ENCODE measurements at places on chromosomes 1 and 21. TPM values are rescaled to one million over a fixed set of nuclear protein-coding genes. Genes with fewer than 3 reads are reported as not detected.
A peak's percentile ranks its signal among the peaks of the same experiment; 100 is the strongest.

Gene WNT9A
- total RNA-seq: 0.76 TPM

Gene AMY2A
- total RNA-seq: not detected

Gene GSTM1
- total RNA-seq: not detected

- no peak for DNase-seq
These were observed 4.5 kb downstream of the PRAMEF12 start for GRCh38 chr1:12778061-12778460.

DNA sequence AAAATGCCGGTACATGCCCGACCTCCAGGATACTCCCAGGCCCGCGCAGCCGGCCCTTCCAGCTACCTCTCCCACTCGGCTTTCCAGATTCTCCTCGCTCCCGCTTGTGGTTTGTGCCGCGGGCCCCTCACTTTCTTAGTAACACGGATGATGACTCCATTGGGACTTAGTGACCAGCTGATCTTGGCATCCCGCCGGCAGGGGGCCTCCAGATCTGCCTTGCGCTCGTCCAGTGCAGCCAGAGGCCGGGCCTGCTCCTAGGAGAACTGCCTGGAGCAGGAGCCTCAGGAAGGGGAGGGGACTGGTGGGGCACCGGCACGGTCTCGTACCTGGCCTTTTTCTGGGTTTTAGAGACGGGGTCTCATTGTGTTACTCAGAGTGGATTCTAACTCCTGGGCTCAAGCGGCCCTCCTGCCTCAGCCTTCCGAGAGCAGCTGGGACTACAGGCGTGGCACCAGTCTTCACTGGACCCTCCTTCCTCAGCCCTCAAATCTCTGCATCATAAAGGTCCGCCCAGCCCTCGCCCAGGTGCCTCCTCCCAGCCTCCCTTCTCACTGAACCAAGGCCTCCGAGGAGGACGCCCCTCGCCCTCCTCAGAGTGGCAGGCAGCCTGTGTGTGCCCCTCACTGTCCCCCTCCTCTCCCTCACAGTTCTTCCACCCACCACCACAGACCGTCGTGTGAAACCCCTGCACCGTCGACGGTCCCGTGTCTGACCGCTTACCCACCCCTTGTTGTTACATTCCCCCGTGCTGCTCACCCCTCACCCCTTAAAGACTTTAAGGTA lies 78.6 kb downstream of the SLC25A24 start:
- DNase-seq: peak; percentile 36

- no peak for DNase-seq
These were observed 218.5 kb downstream of the GPR52 start for GRCh38 chr1:174666248-174666647.

Measured in dermis microvascular lymphatic vessel endothelial cell (primary cell).